Left hindlimb (tissue), 1 donor: ENCODE measurements at places on chromosomes 6 and 20.
A peak's percentile ranks its signal among the peaks of the same experiment; 100 is the strongest.

DNA sequence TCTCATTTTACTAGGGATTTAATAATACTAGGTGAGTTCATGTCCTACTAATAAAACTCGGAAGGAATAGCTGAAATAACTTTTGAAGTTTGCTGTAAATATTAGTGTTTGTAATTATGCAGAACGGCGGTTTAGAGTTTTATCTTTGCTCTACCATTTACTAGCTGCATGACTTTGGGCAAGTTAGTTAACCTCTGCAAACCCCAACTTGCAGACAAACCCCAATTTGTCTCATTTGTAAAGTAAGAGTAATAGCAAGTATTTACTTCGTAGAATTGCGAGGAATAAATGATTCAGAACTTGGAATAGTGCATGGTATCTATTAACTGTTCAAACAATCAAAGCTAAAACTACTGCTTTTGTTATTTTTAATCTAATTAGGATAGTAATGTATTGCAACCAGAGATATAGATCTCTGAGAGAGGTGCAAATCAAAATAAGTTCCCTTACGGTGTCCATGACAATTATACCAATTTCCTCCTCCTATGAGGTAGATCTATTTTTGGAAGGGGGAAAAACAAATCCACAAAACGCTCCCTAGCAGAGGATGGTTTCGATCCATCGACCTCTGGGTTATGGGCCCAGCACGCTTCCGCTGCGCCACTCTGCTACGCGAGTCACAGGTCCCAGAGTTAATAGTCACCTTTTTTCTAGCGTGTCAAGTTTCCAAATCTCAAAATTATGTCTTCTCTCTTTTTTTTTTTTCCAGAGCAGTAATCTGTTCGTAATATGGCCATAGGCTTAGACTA lies 35.1 kb upstream of the BTN3A2 start:
- DNase-seq: no peak

DNA sequence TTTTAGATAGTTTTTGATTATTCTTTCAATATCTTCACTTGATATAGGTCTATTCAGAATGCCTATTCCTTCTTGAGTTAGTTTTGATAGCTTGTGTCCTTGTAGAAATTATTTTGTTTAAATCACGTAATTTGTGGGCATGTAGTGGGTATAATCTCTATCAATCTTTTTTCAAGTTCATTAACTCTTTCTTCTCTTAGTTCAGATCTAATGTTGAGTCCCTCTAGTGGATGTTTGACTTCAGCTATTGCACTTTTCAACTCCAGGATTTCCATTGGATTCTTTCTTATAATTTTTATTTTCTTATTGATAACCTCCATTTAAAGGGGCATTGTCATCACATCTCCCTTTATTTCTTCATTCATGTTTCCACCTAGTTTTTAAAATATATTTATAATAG lies 135.6 kb downstream of the COL12A1 start:
- no peak for DNase-seq

- DNase-seq: no peak
These were observed 291.0 kb downstream of the ZFAND3 start for GRCh38 chr6:38110481-38110971.

DNA sequence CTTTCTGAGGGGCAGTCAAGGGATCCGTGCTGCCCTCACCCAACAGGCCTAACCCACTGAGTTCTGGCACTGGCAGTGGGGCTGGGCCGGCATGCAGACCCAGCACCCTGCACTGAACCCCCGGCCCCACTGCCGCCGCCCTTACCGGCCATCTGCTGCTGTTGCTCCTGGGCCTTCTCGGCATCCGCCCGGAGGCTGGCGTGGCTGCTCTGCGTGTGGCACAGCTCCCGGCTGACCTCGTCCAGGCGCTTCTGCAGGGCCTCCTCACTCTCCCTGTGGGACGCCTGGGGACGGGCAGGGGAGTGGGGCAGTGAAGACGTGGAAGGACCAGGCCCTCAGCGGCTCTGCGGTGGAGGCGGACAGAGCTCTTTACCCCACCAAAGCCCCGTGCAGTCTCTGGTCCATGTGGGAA lies 52.4 kb downstream of the RRBP1 start:
- no peak for DNase-seq

GRCh38 chr6:144712541-144712940 lies 427.4 kb downstream of the UTRN start:
- no peak for DNase-seq

DNA sequence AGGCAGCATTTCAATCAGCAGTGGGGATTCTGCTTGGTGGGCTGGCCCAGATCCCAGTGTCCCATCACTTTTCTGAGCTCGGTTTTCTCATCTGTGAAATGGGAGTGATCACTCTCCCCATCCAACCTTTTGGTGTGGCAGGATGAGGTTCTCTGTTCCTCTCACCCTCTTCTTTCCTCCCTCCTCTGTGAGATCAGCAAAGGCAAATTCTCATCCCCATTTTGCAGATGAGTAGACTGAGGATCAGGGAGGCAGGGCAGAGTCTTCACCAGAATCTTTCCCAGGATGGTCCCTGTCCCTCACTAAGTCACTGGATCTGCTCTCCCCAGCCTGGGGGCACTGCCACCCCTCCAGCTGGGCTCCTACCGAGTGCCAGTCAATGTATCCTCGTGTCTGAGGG lies 60.6 kb upstream of the SLC32A1 start:
- DNase-seq: no peak

DNA sequence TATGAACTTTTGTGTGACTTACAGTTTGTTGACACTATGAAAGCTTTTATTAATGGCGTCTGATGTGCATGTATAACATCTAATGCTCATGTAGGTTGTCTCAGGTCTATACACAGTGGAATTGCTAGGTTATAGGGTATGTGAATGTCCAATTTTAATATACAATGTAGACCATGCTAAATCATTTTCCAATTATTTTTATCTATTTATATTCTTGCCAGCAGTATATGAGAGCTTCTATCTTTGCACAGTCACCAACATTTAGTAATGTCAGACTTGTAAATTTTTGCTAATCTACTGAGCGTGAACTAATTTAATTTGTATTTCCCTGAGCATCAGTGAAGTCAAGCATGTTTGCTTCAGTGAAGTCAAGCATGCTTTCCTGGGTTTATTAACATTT lies 64.4 kb downstream of the TPD52L1 start:
- no peak for DNase-seq

DNA sequence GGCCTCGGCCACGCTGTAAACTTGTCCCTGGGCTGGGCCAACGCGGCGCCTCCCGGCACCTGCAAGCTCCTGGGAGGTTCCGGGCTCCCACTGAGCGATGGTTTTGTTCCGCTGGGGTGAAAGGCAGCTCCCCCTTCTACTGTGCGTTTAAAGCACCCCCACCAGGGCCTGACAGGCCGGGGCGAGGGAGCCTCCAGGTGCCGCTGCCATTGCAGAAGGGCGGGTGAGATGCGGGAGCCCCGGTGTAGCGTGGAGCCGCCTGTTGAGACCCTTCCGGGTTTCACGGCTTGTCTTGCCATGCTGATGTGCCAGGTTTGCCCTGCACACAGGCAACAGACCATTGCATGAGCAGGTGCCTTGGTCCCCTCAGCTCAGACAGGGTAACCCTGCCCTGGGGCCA lies 2.9 kb downstream of the COL20A1 start:
- no peak for DNase-seq

- DNase-seq: no peak
These were observed 21.1 kb downstream of the ELOVL2 start for GRCh38 chr6:11023032-11023431.

- peak; percentile 46 for DNase-seq
These were observed 118.7 kb upstream of the TBX18 start for GRCh38 chr6:84882768-84883766.

DNA sequence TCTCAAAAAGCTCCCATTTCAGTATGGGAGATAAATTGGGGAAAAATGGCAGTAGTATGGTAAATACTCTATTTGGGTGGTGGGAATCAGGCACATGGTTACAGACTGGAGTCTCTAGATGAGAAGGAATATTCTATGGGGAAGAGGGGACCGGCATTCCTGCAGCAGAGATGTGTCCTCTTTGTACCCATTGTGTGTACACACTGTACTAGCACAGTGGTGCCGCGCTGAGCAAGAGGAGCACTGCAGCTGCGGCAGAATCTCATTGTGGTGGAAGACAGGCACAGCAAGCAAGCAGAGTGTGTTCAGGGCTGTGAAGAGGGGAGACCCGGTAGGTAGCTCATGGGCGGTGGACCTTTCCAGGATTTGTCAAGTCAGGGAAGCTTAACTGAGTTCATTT lies 13.0 kb downstream of the AFDN start:
- no peak for DNase-seq

- DNase-seq: peak; percentile 45
These were observed 19.5 kb upstream of the UBE2J1 start for GRCh38 chr6:89371849-89372505.

DNA sequence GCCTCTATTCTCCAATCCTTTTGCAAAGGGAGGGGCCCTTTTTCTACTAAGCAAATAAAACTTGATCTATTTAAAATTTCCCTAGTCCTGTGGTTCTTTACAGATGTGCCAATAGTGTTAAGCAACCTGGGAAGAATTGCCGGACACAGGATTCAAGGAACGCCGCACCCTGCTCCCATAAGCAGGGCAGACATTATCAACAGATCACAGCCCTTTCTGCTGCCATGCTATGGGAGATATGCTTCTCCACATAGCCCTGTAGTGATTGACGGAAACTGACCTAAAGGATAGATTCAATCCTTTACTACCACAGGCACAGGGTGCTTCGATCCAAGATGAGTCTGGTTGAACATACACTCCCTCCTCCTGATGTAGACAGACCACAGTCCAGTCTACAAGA lies 118.4 kb upstream of the TRAF3IP2 start:
- no peak for DNase-seq

DNA sequence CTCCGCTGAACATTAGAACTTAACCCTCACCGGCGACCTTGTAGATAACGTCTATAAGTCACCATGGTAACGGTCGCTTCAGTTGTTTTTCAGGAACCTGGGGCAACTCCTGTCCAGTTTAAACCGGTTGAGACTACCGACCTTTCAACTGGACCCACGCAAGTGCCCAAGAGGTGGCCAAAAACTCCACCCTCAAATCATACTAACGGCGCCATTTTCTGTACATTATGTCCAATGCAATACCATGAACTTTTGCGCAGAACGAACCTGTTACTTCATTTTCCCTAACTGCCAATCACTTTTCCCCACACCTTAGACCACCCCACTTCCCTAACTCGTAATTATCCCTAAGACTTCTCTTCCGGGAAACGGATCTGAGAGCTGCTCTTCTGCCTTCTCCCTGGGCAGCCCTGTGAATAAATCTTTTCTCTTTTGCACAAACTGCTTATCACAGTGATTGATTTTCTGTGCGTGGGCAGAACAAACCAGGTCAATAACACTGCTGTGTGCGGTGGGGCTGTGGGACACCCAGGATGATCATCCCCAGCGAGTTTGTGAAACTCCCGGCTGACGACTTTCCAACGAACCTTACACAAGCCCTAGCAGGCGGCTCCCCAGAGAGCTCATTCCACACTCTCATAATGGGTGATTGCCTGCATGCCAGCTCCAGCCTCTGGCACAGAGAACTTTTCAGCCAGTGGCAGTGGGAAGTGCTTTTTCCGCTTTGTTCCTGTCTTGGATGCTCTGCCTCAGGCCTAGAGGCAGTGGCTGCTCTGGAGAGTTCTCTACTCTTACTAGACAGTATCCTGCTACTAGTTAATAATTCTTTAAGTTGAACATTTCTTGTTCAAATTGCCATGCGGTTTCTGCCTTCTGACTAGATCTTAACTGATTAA lies 28.6 kb downstream of the GPX5 start:
- DNase-seq: no peak

DNA sequence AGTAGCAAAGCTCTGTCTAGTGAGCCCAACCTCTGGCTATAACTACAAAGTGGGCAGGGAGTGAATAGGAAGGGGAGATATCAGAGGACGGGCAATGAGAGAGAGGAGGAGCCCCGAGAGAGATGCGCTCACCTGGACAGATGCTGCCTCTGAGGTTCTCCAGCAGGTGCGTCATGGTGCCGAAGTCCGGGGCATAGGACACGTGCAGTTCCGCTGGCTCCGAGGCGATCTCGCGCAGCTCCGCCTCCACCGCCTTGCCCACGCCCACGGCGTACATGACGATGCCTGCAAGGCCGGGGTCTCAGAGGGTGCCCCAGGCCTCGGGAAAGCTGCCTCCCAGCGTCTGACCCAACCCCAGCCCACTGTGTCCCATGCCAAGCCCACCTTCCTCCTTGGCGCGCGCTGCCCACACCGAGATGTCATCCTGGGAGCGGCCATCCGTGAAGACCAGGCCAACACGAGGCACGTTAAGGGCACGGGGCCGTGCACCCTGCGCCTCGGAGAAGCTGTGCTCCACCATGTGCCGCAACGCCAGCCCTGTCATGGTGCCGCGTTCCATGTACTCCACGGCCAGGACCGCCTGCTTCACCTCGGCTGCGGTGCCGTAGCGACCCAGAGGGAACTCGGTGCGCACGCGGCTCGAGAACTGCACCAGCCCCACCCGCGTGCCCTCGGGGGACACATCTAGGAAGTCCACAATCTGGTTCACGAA lies 8.7 kb upstream of the RBPJL start:
- DNase-seq: no peak

DNA sequence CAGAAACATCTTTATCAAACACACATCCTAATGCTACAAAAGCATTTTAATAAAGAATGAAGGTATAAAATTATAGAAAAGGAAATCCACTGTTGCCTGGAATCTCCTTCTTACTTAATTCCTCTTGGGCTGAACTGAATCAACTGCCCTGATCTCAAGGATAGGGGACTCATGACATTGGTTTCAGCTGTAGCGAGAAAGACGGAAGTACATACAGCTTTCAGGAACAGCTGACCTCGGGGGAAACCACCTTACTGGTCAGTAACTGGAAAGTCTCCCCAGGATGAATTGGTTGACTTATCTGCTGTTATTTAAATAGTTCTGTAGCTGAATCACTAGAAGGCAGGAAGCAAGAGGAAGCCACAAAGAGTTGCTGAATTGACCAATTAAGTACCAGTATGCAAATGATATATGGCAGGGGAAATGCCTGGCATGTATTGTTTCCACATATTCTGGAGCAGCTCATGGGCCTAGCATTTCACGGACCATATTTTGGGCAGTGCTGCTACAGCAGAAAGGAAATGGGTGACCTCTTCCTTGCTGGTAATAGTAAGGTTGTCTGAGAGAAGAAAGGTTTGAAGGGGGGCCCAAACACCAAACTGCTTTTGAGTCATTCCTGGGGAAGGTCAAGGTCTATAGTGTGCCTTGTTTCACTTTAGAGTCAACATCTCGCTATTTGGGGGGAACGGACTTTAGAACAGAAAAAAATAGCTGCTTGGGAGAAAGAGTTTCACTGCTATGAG lies 43.7 kb upstream of the MAP7 start:
- no peak for DNase-seq

- no peak for DNase-seq
These were observed 88.9 kb upstream of the ELOVL5 start for GRCh38 chr6:53437557-53438202.

DNA sequence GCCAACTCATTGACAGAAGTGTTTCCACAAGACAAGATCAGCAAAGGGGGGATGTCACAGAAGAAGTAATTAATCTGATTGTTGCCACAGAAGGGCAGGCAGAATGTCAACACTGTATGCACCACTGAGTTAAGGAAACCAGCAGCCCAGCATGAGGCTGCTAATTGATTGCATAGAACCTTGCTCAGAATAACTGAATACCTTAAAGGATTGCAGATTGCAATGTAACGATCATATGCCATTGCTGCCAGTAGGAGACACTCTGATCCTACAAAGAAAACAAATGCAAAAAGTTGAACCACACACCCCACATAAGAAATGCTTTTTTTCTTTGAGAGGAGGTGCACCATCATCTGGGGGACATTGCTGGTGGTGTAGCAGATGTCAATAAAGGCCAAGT lies 13.1 kb downstream of the OR5V1 start:
- DNase-seq: no peak
